CD4-positive, alpha-beta T cell treated with Interleukin-6 for 4 hours (primary cell): ENCODE measurements at places on chromosomes 11 and 22.

GRCh38 chr22:38874529-38875222, 2.7 kb upstream of the CBX6 start:
- no peak for DNase-seq

GRCh38 chr11:120028897-120029258, 109.0 kb downstream of the TRIM29 start:
- no peak for DNase-seq

- DNase-seq: no peak
Measured at GRCh38 chr11:8829556-8829955, 81.4 kb upstream of the AKIP1 start.

- DNase-seq: no peak
Measured at GRCh38 chr11:21653951-21654421, 538.9 kb upstream of the ANO5 start.
